Stimulated activated CD4-positive, alpha-beta T cell treated with anti-CD3 and anti-CD28 coated beads, Interleukin-15, amount 100 ng/mL, for 1 hour (primary cell): ENCODE measurements at places on chromosomes 1 and 21.

GRCh38 chr1:108815566-108815965 is 41.3 kb downstream of the AKNAD1 start:
- DNase-seq = no peak

- no peak for DNase-seq
Measured at GRCh38 chr1:88595355-88596002, 88.6 kb upstream of the PKN2 start.

DNA sequence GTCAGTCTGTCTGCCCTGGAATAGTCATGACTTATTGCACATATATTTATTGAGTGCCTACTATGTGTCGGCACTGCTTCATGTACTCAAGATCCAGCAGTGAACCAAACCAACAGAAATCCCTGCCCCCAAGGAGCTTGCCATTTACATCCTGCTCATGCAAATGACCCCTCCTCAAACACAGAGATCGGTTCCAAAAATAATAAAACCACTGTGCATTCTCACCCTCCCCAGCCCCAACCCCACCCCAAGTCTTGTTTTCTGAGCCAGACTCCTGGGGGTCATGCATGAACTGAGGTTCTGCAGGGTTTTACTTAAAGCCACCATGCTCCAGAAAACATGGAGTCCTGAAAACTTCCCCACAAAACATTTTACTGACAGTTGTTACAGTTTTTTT is 61.9 kb downstream of the KIAA0040 start:
- DNase-seq = no peak

GRCh38 chr1:46404482-46405196 is 10.5 kb downstream of the FAAH start:
- DNase-seq = no peak

DNA sequence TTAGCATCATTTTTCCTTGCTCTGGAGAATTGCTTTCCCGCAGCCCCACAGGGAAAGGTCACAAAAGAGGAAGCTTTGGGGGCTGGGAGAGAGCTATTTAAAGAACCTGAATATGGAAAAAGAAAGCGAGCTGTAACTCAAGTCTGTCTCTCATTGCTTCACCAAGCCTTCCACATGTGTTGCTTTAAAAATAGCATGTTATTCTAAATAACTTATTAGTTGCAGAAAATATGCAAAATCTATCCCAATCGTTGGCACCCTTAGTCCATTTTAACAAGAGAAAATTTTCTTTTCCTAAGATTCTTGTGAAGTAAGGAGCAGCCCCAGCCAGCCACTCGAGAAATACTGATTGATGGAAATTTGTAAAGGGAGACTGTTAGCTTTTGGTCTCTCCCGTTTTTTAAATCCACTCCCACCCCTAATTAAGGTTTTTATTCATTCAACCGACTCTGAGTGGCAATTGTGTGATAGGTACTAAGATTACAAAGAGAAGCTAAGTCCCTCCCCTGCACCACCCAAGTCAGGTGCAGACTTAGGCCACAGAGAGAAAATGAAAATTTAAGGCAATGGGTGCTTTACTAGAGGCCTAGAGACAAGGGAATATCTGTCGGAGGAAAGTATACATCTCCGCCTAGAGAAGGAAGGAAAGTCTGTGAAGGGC is 802 bp downstream of the CYP4X1 start:
- no peak for DNase-seq

GRCh38 chr1:112722601-112723510 is 7.7 kb upstream of the PPM1J start:
- DNase-seq = no peak

GRCh38 chr1:245483247-245483646 is 328.5 kb downstream of the KIF26B start:
- DNase-seq = no peak

DNA sequence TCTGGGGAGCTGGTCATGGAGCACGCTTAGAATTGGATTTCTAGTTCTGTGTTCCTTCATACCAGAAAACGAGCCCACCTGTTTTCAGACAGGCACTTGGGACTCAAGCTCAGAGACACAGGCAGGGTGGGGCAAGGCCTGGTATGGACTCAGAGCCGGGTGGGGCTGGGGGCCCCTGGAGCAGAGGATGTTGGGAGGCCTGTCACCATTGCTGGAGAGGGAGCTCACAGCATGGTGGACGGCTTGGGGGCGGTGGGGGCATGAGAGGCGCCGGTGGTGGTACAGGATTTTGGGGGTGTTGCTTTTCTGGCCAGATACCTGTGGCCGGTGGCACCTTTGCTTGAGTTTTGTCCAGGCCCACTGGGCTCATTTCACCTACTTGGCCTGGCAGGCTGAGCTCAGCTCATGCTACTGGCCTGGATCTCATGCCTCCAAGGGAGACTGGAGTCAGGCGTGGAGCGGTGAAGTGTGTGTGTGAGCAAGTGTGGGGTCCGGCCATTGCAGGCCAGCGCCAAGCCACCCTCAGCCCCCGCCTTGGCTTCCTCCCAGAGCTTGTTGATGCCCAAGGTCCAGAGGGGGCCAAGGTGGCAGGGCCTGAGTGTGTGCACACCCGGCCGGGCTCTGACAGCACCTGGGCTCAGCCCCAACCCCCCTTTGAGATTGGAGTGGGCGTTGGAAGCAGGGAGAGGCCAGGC is 8.7 kb downstream of the SLX9 start:
- DNase-seq = no peak

- no peak for DNase-seq
Measured at GRCh38 chr1:68454534-68454933, 4.8 kb upstream of the RPE65 start.

DNA sequence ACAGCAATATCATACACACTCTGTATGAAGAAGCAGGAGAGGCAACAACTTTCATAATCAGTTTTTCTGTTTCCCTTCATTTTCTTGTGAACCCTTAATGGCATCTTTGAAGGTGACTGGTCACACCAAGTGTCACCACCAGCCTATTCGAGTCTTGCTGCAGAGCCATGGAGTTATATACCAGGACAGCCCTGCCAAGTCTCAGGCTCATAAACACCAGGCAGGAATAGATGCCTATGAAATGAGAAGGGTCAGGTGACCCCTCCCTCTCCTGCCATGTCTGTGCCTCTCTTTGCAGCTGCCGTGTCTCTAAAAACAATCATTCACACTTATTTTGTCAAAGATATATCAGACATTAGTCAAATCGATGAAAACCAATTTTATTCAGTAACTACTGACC is 28.0 kb downstream of the NECAP2 start:
- DNase-seq = no peak

- no peak for DNase-seq
Measured at GRCh38 chr1:57350610-57351009, 73.2 kb downstream of the DAB1 start.

- no peak for DNase-seq
Measured at GRCh38 chr1:174289644-174290310, 130.5 kb downstream of the RABGAP1L start.
